ENCODE measurements at places on chromosomes 7 and 10. TPM values are rescaled to one million over a fixed set of nuclear protein-coding genes. Genes with fewer than 3 reads are reported as not detected.

TMEM225B gene
- total RNA-seq, result 0.43 TPM

AKR1C4 gene
- total RNA-seq, result not detected

CYP3A7 gene
- not detected for total RNA-seq

GPR26 gene
- total RNA-seq, result not detected

MAT1A gene
- 0.32 TPM for total RNA-seq

GPC2 gene
- not detected for total RNA-seq

DRGX gene
- not detected for total RNA-seq

GRCh38 chr10:71158251-71158650, 54.1 kb upstream of the UNC5B start:
- no peak for DNase-seq

DNA sequence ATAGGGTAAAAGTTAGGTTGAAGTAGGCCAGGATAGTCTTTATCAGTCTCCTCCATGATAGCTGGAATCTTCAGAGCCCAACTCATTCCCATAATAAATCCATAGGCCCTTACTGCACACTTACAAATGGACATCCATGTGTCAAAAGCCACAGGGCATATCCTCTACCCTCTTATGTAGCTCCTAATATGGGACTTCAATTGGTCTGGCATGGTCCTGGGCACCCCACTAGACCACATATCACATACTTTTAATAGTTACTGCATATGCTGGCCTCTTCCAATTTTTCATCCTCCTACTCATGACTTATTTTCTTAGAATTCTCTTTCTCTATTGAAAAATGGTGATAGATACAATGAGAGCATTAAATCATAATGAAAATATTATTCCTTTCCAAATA, 169.3 kb downstream of the MAGI2 start:
- DNase-seq, result no peak

- DNase-seq, result no peak
These were observed 554 bp downstream of the FRA10AC1 start for GRCh38 chr10:93701866-93702209.

GRCh38 chr7:100471021-100471420, 7.0 kb upstream of the SPACDR start:
- DNase-seq, result no peak

DNA sequence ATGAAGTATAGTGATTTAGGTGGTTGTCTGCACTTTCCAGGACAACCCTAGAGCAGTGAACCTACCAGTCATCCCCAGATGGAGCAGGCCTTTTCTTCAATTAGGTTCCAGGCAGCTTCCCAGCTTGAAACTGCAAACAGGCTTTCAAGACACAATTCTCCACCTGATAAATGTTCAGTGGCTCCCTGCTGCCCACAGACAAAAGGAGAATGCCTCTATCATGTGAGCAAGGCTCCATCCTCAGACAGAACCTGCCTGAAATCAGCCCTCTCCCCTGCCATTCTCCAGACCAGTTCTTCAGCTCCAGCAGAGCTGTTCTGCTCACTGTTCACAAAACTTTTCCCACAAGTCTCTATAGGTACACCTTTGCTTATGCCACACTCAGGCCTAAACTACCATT, 22.1 kb downstream of the RELN start:
- no peak for DNase-seq

- DNase-seq, result no peak
These were observed 23.6 kb downstream of the SLC35B4 start for GRCh38 chr7:134293002-134293740.

DNA sequence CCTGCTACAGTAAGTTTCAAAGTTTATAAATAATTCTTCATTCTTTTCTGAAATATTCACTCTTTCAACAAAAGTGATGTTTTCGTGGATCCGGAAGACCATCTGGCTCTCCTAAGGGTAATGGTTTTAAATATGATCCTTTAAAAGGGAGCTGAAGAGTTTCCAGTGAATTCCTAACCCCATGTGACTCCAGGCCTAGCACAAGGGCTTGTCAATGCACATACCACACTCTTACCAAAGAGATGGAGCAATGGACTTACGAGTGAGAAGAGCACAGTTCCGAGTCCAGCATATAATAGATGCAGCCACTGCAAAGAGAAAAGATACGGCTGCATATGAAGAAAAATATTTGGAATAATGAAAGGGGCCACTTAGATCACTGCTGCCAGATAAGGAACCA, 32.1 kb upstream of the GATAD1 start:
- DNase-seq, result no peak

DNA sequence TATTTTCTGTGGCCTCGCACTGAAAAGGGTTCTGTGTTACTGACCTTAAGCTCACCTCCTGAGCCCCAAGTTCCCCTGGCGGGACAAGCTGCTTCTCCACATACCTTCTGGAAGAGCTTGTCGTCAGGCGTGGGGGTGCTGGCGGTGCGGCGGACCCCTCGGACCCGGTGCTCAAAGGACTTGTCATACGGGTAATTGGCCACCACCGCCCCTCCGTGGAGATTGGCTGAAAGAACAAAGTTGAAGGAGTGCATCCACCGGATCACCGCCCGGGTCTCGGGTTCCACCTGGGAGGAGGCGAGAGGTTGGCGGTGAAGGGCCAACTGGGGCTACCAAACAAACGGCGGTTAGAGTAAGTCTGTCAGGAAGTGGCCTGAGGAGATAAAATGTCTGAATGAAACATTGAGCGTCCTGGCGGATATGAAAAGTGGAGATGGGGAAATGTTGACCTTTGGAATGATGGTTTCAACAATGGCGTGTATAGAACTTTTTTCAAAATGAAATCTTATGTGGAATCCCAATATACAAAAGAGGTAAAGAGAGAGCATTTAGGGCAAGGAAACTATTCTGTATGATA, 16.5 kb downstream of the CPN1 start:
- DNase-seq, result no peak

- DNase-seq, result no peak
These were observed 4.5 kb downstream of the LLCFC1 start for GRCh38 chr7:142943706-142944268.

DNA sequence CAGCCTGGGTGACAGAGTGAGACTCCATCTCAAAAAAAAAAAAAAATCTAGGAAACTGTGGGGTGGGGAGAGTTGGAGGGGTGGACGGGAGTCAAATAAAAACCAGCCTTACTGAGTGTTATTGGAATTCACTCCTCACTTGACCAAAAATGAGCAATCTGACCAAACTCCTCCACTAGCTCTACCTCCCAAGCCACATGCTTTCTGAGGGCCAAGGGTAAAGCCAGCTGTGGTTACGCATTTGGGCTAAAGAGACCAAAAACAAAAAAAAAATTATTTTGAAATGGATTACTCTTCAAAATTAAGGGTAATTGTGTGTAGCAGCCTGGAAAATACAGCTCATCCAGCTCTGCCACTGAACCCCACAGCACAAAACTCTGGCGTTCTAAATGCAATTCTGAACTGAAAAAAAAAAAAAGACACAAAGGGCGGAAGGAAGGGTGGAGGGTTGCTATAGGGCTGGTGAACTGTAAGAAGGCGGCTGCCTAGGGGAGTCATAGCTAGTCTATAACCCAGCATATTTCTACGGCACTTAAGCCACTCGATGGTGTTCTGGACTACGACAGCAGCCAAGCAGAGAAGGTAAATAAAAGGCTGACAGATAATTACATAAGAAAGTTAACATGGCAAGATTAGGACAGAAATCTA, 7.8 kb downstream of the ELMO1 start:
- no peak for DNase-seq

DNA sequence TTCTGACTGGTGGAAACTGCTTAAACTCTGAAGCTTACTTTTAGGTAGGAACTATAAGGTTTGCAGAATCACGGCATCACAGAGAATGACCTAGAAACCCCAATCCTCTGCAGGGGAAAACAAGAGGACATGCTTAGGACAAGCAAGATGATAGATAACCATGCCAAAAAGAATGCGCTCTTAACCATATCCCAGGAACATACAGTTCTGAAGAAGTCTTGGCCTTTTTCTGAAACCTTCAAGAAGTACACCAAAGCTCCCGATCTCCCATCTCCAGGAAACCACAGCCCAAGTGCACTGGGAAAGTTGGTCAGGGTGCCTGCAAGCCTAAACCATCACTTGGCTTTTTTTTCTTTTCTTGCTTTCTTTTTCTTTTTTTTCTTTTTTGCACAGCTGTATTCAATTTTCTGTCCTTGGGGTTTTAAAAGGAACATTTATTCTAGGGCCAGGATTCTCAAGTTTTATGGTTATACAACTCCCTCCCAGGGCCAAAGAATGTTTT, 12.2 kb upstream of the SVIL start:
- no peak for DNase-seq

Data from ascending aorta (tissue), 2 donors.